HCT116 (cell line): ENCODE measurements at places on chromosomes 4 and X. TPM values are rescaled to one million over a fixed set of nuclear protein-coding genes. Genes with fewer than 3 reads are reported as not detected.

The RAI2 gene
- not detected for total RNA-seq

The TEX11 gene
- 0.10 TPM for total RNA-seq

The DAPP1 gene
- total RNA-seq = 0.76 TPM

The TMEM47 gene
- total RNA-seq = 0.10 TPM

The MID2 gene
- total RNA-seq = 5.1 TPM

The NHSL2 gene
- 0.22 TPM for total RNA-seq

The SLC6A14 gene
- 0.05 TPM for total RNA-seq

The ALPK1 gene
- 21.3 TPM for total RNA-seq

The MAGEB17 gene
- not detected for total RNA-seq

The NR3C2 gene
- total RNA-seq = 2.7 TPM

The COX7B2 gene
- total RNA-seq = not detected

The COX18 gene
- 12.5 TPM for total RNA-seq

DNA sequence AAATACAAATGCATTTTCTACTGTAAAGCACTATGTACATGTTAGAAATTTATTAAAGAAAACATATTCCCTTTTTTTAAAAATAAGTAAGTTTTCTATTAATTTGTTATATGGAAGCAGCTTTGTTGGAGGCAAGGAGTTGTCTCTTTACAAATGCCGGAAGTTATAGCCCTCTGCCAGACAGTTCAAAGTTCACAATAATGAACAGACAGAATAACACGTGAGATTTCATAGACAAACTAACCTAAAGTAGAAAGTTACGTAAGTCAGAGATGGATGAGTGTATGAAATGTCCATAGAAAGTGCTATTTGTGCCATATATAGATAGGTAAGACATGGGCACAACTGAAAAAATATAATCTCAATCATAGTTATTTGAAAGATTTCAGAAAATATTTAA, 43.9 kb upstream of the NEIL3 start:
- DNase-seq = no peak
- no peaks in the 10 kb centered on the region for H3K4me1 ChIP-seq
- H3K27ac ChIP-seq = no peak overlapping the region
- no peak overlapping the region for H3K4me3 ChIP-seq
- no peaks in the 10 kb centered on the region for H3K27me3 ChIP-seq

- no peak for DNase-seq
- H3K27ac ChIP-seq = no peak overlapping the region
- H3K4me3 ChIP-seq = no peak overlapping the region
- H3K27me3 ChIP-seq = no peaks in the 10 kb centered on the region
- no peaks in the 10 kb centered on the region for H3K36me3 ChIP-seq
- H3K4me1 ChIP-seq = no peaks in the 10 kb centered on the region
Measured at GRCh38 chrX:95058815-95059214, 1384.8 kb downstream of the FAM133A start.

DNA sequence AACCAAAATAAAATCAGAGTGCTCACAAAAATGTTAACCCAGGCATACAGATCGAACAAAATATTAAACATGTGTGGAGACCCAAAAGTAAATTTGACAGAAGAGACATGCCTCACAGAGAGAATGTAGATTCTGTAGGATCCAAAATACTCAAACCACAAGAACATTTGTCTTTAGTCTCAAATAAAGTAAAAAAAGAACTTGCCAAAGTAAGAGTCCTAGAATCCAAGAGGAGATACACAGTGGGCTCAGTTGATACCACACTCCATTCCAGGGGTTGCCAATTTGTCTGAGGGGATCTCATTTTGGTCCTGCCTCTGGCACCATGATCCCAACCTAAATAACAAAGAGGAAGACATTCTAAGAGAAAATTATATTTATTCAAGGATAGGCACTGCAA, 316.4 kb downstream of the GALNTL6 start:
- no peaks in the 10 kb centered on the region for H3K36me3 ChIP-seq
- no peaks in the 10 kb centered on the region for H3K4me1 ChIP-seq
- H3K27me3 ChIP-seq = no peaks in the 10 kb centered on the region
- DNase-seq = no peak

DNA sequence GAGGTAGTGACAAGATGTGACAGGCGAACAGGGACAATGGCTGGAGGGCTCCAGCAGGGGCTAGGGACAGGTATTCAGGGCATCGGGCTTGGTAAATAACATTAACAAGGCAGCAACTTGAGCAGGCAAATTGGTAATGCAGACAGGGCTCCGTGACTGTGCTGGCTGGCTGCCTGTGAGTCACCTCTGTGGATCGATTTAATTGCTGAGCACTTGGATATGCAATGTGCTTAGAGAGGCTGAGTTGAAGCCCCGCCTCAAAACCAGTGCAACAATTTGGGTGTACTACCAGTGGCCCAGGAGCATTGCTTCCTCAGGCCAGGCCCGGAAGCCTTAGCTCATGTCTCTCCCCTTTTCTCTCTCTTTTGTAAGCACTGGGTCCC, 19.5 kb downstream of the CNGA2 start:
- no peaks in the 10 kb centered on the region for H3K36me3 ChIP-seq
- no peaks in the 10 kb centered on the region; the same call in 1 of the 2 replicates for H3K27me3 ChIP-seq
- no peak overlapping the region for H3K4me3 ChIP-seq
- peak; percentile 10 for DNase-seq

GRCh38 chr4:118285931-118286330, 66.9 kb downstream of the PRSS12 start:
- no peak for DNase-seq
- no peaks in the 10 kb centered on the region; the same call in 1 of the 2 replicates for H3K36me3 ChIP-seq
- H3K4me1 ChIP-seq = no peaks in the 10 kb centered on the region

- H3K4me3 ChIP-seq = no peak overlapping the region
- H3K36me3 ChIP-seq = no peaks in the 10 kb centered on the region
- H3K27me3 ChIP-seq = no peaks in the 10 kb centered on the region
Measured at GRCh38 chr4:184021389-184021788, 116.3 kb downstream of the STOX2 start.

GRCh38 chr4:140372751-140373327, 607 bp upstream of the SCOC start:
- H3K36me3 ChIP-seq = no peaks in the 10 kb centered on the region; the same call in 1 of the 2 replicates
- H3K27ac ChIP-seq = peak overlapping the region; percentile 88; the same call in 1 of the 2 replicates
- H3K4me3 ChIP-seq = peak overlapping the region; percentile 77
- peak; percentile 12 for DNase-seq
- H3K4me1 ChIP-seq = peaks cover 25% of the 10 kb centered on the region

GRCh38 chr4:119149110-119149509, 13.5 kb downstream of the MYOZ2 start:
- DNase-seq = no peak
- H3K36me3 ChIP-seq = no peaks in the 10 kb centered on the region
- H3K4me1 ChIP-seq = no peaks in the 10 kb centered on the region
- H3K27me3 ChIP-seq = no peaks in the 10 kb centered on the region
- no peak overlapping the region for H3K4me3 ChIP-seq

- no peaks in the 10 kb centered on the region for H3K36me3 ChIP-seq
- H3K4me3 ChIP-seq = no peak overlapping the region
- H3K4me1 ChIP-seq = peaks cover 16% of the 10 kb centered on the region
- H3K27me3 ChIP-seq = no peaks in the 10 kb centered on the region
- no peak overlapping the region for H3K27ac ChIP-seq
- no peak for DNase-seq
Measured at GRCh38 chr4:75634281-75634680, 4.0 kb upstream of the CDKL2 start.

DNA sequence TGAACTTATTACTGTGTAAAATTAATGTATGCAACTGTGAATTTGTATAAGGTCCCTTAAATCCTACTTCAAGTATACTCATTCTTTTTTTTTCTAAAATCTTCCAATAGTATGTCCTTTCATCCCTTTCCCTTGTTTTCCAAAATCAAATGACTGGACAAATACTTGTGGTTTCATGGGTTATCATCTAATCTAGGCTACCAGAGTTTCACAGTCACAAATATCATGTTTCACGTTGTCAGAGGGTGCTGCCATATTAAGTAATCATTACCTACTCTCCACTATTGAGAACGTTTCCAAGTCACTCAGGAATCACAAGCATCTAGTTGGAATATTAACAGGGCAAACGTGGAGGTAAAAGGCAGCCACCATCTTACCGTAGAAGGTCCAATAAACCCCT, 1235.0 kb upstream of the TENM3 start:
- no peaks in the 10 kb centered on the region for H3K36me3 ChIP-seq
- no peak overlapping the region for H3K4me3 ChIP-seq
- no peaks in the 10 kb centered on the region for H3K27me3 ChIP-seq
- peaks cover 6% of the 10 kb centered on the region; the same call in 1 of the 2 replicates for H3K4me1 ChIP-seq

GRCh38 chrX:154097589-154098541, at the start of gene MECP2:
Gene MECP2, minus strand, starts transcription at chrX:154097717.
- H3K36me3 ChIP-seq = no peaks in the 10 kb centered on the region
- no peaks in the 10 kb centered on the region for H3K27me3 ChIP-seq
- H3K27ac ChIP-seq = peak within 1 kb of the TSS; percentile 58

- H3K4me3 ChIP-seq = no peak overlapping the region
- no peak overlapping the region for H3K27ac ChIP-seq
- H3K36me3 ChIP-seq = no peaks in the 10 kb centered on the region
- no peaks in the 10 kb centered on the region for H3K27me3 ChIP-seq
- no peaks in the 10 kb centered on the region for H3K4me1 ChIP-seq
- DNase-seq = no peak
Measured at GRCh38 chrX:97027384-97027922, 143.7 kb downstream of the RPA4 start.

- no peak overlapping the region for H3K4me3 ChIP-seq
- H3K27ac ChIP-seq = no peak overlapping the region
- peaks cover 16% of the 10 kb centered on the region for H3K4me1 ChIP-seq
- DNase-seq = no peak
Measured at GRCh38 chr4:26192899-26193869, 127.6 kb upstream of the RBPJ start.

- no peak overlapping the region for H3K4me3 ChIP-seq
- H3K36me3 ChIP-seq = no peaks in the 10 kb centered on the region
- no peaks in the 10 kb centered on the region for H3K27me3 ChIP-seq
Measured at GRCh38 chr4:18389115-18389514, 367.6 kb upstream of the LCORL start.

DNA sequence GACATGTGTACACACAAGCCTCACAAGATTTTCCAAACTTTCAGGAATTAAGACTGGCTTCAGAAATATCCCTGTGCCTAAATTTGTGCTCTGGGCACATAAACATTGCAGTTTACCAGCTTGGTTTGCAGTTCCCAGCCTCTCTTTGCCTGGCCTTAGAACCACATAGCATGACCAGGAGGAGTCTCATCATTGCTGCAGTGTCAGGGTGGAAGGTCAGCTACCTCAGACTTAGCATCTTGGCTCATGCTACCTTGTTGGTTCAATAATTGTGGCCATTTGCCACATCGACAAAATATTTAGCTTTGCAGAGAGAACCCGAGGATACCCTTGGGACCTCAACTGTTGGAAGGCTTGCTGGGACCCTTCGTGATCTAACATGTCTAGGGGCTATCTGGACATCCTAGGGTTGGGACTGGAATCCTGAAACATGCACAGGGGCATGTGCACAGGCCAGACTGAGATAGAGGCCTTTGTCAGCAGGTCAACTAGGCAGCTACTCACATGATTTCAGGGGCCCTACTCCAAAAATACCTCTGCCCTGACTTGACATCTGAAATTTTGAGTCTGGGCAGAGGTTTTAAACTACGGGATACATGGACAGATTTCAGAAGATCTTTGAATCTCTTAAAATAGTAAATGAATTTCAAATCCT, 8.0 kb upstream of the SUPT20HL2 start:
- no peak for DNase-seq
- no peak overlapping the region for H3K4me3 ChIP-seq
- H3K27me3 ChIP-seq = no peaks in the 10 kb centered on the region
- no peaks in the 10 kb centered on the region for H3K36me3 ChIP-seq
- no peaks in the 10 kb centered on the region for H3K4me1 ChIP-seq
- no peak overlapping the region for H3K27ac ChIP-seq

- H3K27me3 ChIP-seq = no peaks in the 10 kb centered on the region
- H3K36me3 ChIP-seq = no peaks in the 10 kb centered on the region
- H3K4me3 ChIP-seq = no peak overlapping the region
- H3K27ac ChIP-seq = no peak overlapping the region
- no peak for DNase-seq
Measured at GRCh38 chr4:64784125-64784524, 374.9 kb upstream of the TECRL start.

- peaks cover 4% of the 10 kb centered on the region; the same call in 1 of the 2 replicates for H3K4me1 ChIP-seq
- no peak for DNase-seq
- no peak overlapping the region for H3K27ac ChIP-seq
- H3K36me3 ChIP-seq = no peaks in the 10 kb centered on the region
- H3K4me3 ChIP-seq = peak overlapping the region; percentile 57
- 0 out of 2 replicates have a peak, but pooled peaks cover 5% of the 10 kb centered on the region for H3K27me3 ChIP-seq
Measured at GRCh38 chrX:53321230-53321942, 40.0 kb upstream of the IQSEC2 start.

- H3K4me1 ChIP-seq = 0 out of 2 replicates have a peak, but pooled peaks cover 2% of the 10 kb centered on the region
- H3K36me3 ChIP-seq = no peaks in the 10 kb centered on the region
- H3K4me3 ChIP-seq = no peak overlapping the region
Measured at GRCh38 chr4:2083826-2084160, 24.7 kb downstream of the NAT8L start.

DNA sequence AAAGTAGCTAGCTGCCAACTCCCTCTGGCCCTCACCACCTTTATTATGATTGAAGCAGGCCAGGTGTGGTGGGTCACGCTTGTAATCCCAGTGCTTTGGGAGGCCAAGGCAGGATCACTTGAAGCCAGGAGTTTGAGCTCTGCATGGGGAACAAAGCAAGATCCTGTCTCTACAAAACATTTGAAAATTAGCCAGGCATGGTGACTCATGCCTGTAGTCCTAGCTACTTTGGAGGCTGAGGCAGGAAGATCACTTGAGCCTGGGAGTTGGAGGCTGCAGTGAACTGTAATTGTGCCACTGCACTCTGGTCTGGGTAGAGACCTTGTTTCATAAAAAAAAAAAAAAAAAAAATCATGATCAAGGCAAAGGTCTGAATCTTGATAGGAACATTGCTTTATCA, 467.0 kb upstream of the DIPK2B start:
- peak overlapping the region; percentile 89 for H3K27ac ChIP-seq
- H3K4me3 ChIP-seq = no peak overlapping the region
- H3K27me3 ChIP-seq = no peaks in the 10 kb centered on the region
- peak; percentile 35 for DNase-seq

DNA sequence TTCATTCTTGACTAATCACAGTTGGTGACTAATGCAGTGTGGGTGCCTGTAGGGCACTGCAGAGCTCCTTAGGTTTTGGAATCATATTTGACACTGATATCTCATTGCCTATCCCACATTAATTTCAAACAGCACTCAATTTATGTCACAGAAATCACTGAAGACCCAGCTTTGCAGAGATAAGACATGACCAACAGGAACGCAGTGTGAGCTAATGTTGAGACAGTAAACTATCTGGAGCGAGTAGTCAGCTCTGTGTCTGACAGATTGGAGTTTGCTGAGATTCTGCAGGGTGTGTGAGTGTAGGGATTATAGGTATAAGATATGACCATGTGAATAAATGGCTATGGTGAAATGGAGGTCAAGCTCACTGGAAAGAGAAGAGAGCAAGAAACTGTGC, 1586.1 kb upstream of the AGA start:
- DNase-seq = no peak
- H3K27me3 ChIP-seq = no peaks in the 10 kb centered on the region
- H3K36me3 ChIP-seq = no peaks in the 10 kb centered on the region
- no peaks in the 10 kb centered on the region for H3K4me1 ChIP-seq
- no peak overlapping the region for H3K4me3 ChIP-seq
- H3K27ac ChIP-seq = no peak overlapping the region

DNA sequence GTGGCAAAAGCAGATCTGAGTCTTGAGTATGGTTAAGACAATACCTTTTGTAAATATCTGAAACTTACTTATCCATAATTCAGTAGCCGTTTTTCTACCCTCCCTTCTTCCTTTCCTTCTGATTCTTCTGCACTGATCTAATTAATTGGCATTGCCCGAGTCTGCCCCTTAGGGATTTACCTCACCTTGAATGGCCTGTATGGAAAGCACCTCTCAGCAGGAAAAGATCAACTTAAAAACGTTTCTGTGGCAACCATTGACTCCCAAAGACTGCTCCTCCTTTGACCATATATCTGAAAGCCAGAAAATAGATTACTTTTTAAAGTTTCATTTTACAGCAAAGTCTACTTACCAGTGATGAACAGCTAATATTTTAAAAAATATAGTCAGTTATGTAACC, 496.5 kb upstream of the LCORL start:
- no peak for DNase-seq
- no peaks in the 10 kb centered on the region for H3K4me1 ChIP-seq
- no peaks in the 10 kb centered on the region for H3K36me3 ChIP-seq
- no peak overlapping the region for H3K4me3 ChIP-seq
- H3K27me3 ChIP-seq = peaks cover 3% of the 10 kb centered on the region
